CD4-positive, alpha-beta T cell treated with Interleukin-2 at 100 ng/mL for 4 hours (primary cell): ENCODE measurements at places on chromosomes 5 and 9.

GRCh38 chr9:117088140-117088539, 326.7 kb downstream of the ASTN2 start:
- DNase-seq: no peak

GRCh38 chr5:112232667-112233066, 186.4 kb downstream of the EPB41L4A start:
- no peak for DNase-seq

DNA sequence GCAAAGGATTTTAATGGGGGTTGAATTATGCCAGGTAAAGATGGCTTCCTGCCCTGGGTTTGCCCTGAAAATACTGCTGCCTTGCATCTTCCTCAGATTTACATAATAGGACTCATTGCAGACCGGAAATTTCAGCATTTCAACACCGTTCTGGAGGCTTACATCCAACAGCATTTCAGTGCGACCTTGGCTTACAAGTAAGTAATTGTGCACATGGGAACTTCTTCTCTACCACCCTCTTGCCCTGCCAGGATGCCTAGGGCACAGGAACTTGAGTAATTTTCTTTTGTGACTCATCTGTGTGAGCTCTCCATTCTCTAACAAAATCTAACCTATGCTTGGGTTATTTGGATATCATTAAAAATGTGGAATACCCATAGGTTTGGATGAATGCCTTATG, 80.2 kb downstream of the DOCK2 start:
- DNase-seq: no peak

DNA sequence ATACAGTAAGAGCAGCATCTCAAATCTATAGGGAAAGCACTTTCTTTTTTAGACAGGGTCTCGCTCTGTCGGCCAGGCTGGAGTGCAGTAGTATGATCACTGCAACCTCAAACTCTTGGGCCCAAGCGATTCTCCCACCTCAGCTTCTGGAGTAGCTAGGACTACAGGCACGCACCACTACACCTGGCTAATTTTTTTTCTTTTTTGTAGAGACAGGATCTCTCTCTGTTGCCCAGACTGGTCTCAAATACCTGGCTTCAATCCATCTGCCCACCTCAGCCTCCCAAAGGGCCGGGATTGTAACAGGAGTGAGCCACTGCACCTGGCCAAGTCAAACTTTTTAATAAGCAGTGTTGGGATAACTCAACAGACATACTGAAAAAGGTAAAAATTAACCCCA, 107.6 kb downstream of the SIL1 start:
- DNase-seq: no peak

GRCh38 chr9:87464992-87465378, 32.7 kb upstream of the DAPK1 start:
- no peak for DNase-seq

DNA sequence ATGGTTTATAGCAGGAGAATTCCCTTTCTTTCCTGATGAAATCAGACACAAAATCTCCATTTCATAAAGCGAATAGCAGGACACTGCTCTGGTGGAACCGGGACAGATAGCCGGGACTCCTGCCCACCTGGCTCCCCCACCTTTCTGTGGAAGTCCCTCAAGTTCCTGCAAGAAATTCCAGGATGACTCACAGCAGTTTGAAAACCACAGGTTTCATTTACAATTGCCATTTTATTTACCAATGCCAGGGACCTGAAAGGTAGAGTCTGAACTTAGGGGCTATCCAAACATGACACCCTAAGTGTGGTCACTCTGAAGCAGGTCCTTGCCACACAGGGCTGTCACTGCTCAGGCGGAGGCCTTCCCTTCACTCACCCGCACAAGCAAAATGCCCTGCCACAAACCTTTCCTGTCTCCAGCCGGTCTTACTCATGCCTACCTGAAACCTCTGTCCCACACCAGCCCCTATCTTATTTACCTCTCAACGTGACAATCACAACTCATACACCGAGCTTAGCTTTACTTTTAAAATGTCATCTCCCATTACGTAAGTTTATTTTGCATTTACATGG, 63.3 kb upstream of the TAF1L start:
- no peak for DNase-seq

GRCh38 chr9:21624675-21625644, 142.8 kb upstream of the IFNE start:
- no peak for DNase-seq

GRCh38 chr5:148584103-148584502, 70.2 kb downstream of the HTR4 start:
- DNase-seq: no peak

DNA sequence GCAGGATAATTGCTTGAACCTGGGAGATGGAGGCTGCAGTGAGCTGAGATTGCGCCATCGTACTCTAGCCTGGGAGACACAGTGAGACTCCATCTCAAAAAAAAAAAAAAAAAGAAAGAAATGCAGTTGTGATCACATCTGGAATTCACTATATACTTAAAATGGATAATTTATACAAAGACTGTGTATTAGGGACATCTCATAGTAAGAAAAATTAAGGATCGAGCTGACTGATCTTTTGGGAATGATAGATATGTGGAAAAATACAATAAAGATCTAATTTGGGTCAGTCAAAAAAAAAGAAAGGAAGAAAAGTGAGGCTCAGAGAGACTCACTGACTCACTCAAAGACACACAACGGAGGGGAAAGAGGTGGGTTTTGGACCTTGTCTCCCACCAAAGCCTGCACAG, 73.2 kb upstream of the STXBP1 start:
- DNase-seq: no peak

DNA sequence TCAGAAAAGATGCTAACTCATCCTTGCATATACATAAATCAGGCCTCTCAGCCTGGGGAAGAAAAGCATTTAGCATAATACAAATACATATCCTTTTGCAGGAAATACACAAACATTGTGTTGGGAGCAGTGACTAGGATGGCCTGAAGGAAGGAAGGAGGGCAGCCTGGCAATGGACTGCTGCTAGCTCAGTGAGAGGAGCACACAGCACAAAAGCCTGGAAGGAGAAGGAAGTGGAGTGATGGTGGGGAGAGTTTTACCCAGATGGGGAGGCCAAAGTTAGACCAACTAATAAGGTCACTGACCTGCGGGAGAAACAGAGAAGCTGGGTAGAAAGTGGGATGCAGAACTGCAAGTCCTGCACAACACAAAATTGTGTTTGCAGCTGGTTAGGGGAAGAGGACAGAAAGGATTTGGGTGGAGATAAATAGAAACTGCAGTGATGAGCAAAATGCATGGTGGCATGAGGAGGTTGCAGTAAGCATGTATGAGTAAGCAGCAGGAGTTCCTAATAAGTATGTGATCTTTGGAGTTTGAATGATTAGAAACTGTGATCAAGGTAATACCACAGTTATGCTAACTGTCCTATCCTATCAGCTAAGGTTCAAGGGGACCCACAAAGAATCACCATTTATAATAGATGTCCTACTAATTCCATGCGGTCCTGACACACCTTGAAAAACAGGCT, 39.5 kb downstream of the SEMA6A start:
- DNase-seq: no peak

- no peak for DNase-seq
Measured at GRCh38 chr9:14380061-14380836, 66.3 kb upstream of the NFIB start.

GRCh38 chr5:32767948-32768467, 56.9 kb downstream of the NPR3 start:
- DNase-seq: no peak

DNA sequence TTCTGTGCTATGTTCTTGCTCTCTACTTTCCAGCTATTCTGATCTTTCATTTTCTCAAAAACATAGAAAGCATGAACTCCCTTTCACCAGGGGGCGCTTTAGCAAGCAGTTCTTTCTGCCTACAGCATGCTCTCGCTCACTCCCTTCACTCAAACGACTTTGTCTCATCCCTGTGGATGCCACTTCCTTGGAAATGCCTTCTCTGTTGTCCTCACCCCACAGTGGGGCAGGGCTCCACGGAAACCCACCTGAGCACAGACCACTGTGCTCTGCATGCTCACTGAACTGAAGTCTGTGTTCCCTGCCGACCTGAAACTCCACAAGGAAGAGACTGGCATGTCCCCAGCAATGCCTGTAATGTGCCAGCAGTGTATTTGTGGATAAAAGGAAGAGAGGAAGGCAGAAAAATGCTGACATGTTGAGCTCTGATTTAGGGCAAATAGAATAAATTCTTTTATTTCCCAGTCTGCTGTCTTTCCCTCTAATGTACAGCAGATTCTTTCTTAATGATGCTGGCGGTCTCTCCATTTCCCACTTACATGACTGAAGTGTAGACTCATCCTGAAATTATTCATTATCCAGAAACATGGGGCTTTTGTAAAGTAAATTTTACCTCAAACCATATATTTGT, 4.9 kb upstream of the ROR2 start:
- DNase-seq: peak; percentile 4

DNA sequence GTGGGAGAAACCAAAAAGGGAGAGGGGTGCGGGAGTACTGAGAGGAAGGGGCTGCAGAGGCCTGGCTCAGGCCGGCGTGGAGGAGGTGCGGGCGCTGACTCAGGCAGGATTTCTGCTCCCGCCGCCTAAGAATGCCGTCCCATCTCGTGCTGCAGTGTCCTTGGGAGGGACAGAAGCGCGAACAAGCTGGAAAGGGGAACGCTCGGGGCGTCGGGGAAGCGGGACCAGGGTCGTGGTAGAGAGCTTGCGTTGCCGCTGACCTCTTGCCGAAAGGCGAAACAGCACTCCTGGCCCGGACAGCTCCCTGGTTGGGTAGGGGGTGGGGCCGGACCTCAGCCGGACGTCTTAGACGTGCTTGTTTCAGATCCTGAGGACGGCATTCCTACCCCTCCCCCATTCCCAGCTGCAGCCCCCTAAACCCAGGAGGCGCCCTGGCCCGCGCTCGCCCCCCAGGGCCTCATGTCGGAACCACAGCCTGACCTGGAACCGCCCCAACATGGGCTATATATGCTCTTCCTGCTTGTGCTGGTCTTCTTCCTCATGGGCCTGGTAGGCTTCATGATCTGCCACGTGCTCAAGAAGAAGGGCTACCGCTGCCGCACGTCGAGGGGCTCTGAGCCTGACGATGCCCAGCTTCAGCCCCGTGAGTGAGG, 1.1 kb downstream of the RELL2 start:
- DNase-seq: peak; percentile 59

GRCh38 chr5:79285833-79286232, 49.9 kb downstream of the JMY start:
- DNase-seq: no peak

DNA sequence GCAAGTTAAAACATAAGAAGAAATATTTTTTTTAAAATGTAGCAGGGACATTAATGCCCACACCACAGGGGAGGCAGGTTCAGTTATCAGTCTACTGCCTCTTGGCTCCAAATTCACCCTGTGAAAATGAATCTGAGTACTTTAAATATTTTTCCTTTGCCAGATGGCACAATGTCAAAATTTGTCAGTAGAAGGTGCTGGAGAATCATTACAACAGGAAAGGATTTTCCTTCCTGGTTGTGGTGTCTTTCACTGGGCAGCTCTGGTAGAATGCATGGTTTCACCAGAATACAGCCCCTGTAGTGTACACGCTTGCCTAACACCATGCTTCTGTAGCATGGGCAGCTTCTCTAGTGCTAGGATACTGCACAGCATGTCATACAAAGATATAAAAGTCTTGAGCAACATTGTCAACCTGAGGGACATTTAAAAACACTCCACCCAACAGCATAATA, 9.7 kb upstream of the SREK1 start:
- DNase-seq: no peak

DNA sequence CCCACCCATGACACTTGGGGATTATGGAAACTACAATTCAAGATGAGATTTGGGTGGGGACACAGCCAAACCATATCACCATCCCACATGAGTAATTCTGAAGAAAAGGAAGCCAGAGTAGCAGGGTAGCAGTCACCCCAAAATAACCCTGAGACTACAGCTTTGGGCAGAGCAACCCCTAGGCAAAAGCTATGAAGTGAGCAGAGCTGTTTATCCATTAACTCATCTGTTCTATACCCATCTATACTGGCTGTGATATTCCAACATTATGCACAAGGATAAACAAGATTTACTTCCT, 12.3 kb upstream of the REEP5 start:
- no peak for DNase-seq

- peak; percentile 50 for DNase-seq
Measured at GRCh38 chr5:151085517-151086041, 4.7 kb upstream of the TNIP1 start.

- no peak for DNase-seq
Measured at GRCh38 chr9:135973277-135974219, 12.4 kb upstream of the UBAC1 start.

DNA sequence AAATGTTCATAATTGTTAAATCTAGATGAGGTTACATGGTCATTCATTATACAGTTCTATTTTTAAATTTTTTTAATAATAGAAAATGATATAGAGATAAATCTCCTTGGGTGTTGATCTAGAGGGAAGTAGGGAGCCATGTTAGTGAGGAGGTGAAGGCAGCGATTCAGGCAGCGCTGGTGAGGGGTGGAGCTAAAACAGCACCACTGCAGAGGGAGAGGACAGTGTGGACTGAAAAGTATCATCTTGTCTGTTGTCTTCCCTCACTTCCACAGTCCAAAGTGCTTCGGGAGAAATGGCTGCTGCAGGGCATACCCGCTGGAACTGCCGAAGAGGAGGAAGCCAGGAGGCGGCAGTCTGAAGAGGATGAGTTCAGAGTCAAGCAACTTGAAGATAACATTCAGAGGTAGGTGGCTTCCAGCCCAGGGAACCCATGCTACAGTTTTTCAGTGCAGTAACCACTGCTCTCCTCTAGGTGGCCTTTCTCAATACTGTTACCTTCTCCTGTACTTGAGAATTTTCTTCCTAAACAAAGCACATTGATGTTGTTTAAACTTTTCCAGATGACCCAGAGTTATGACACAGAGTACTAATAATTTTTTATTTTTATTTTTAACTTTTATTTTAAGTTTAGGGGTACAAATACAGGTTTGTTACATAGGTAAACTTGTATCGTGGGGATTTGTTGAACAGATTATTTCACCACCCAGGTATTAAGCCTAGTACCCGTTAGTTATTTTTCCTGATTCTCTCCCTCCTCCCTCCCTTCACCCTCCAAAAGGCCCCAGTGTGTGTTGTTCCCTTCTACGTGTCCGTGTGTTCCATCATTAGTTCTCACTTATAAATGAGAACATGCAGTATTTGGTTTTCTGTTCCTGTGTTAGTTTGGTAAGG, 100.5 kb downstream of the PALM2AKAP2 start:
- peak; percentile 41 for DNase-seq

DNA sequence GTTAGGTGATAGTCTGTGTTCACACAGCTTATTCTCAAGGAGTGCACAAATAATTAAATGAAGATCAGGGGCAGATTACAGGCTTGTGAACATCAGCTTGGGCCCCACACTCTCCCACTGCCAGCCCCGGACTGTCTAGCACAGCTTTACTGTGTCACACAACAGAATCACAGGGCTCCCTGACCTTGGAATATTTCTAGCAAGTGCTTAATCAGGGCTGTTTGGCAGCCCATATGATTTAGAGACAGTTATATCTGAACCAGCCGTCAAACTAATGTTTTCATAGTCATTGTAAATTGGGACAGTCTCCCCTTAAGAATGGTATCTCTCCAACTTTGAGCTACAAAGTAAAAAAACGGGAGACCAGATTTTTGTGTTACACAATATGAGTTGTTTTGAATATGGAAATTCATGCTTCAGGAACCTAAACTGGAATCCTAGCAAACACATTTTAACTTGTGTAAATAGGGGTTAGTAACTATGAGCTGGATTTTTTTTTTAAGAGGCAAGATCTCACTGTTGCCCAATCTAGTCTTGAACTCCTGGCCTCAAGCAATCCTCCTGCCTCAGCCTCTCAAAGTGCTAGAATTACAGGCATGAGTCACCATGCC, 517.6 kb downstream of the BNC2 start:
- no peak for DNase-seq
